ENCODE measurements at places on chromosomes 11 and 22. TPM values are rescaled to one million over a fixed set of nuclear protein-coding genes. Genes with fewer than 3 reads are reported as not detected.

The PATE3 gene
- not detected for total RNA-seq

The RTN4RL2 gene
- 7.0 TPM for total RNA-seq

The CSRP3 gene
- total RNA-seq: not detected

DNA sequence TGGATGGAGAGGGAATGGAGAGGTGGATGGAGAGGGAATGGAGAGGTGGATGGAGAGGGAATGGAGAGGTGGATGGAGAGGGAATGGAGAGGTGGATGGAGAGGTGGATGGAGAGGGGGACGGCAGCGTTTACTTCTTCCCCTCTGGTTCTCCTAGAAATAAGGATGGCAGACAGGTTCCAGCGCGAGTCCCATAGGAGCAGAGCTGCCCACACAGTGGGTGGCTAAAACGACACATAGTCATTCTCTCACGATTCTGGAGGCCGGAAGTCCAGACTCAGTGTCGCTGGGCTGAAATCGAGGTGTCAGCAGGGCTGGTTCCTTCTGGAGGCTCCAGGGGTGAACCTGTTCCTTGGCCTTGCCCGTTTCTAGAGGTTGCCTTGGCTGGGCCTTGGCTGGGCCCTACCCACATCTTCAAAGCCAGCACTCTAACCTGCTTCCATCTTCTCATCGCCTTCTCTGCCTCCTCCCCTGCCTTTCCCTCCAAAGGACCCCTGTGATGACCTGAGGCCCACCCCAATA, 12.7 kb upstream of the CTSD start:
- no peak overlapping the region for H3K27ac ChIP-seq
- no peak for DNase-seq
- no peaks in the 10 kb centered on the region for H3K36me3 ChIP-seq
- H3K4me1 ChIP-seq: peaks cover 8% of the 10 kb centered on the region
- H3K4me3 ChIP-seq: no peak overlapping the region

DNA sequence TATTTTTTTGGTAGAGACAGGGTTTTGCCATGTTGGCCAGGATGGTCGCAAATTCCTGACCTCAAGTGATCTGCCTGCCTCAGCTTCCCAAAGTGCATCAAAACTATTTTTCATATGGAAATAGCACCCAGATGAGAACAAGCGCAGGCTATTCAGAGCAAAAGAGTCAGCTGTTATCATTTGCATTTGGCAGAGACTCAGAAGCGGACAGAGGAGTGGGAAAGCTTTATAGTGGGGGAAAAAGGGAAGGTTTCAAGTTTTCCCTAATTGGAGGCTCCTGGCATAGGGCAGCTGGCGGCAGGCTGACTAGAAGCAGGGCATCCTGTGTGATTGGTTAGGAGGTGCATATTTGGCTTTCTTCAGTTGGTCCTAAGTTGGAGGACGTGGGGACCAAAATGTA, 20.2 kb downstream of the ATG13 start:
- no peaks in the 10 kb centered on the region for H3K4me1 ChIP-seq
- no peaks in the 10 kb centered on the region for H3K27me3 ChIP-seq
- no peak for DNase-seq
- H3K4me3 ChIP-seq: no peak overlapping the region
- H3K36me3 ChIP-seq: peaks cover 15% of the 10 kb centered on the region

- H3K27me3 ChIP-seq: no peaks in the 10 kb centered on the region
- no peak for DNase-seq
- no peaks in the 10 kb centered on the region for H3K36me3 ChIP-seq
- H3K4me3 ChIP-seq: no peak overlapping the region
- H3K4me1 ChIP-seq: peaks cover 3% of the 10 kb centered on the region
- no peak overlapping the region for H3K27ac ChIP-seq
Observed at GRCh38 chr11:134429106-134429505, 17.1 kb upstream of the B3GAT1 start.

- H3K27ac ChIP-seq: no peak overlapping the region
- H3K27me3 ChIP-seq: no peaks in the 10 kb centered on the region
- H3K36me3 ChIP-seq: no peaks in the 10 kb centered on the region
- DNase-seq: no peak
- H3K4me3 ChIP-seq: no peak overlapping the region
Observed at GRCh38 chr11:119691701-119692539, 37.1 kb downstream of the NECTIN1 start.

- no peak overlapping the region for H3K27ac ChIP-seq
- H3K36me3 ChIP-seq: no peaks in the 10 kb centered on the region
- H3K4me3 ChIP-seq: no peak overlapping the region
- no peak for DNase-seq
- H3K4me1 ChIP-seq: no peaks in the 10 kb centered on the region
- H3K27me3 ChIP-seq: no peaks in the 10 kb centered on the region
Observed at GRCh38 chr11:100329352-100329751, 357.7 kb upstream of the ARHGAP42 start.

GRCh38 chr11:134636071-134636470, 224.0 kb upstream of the B3GAT1 start:
- no peaks in the 10 kb centered on the region for H3K36me3 ChIP-seq
- no peak overlapping the region for H3K27ac ChIP-seq
- no peaks in the 10 kb centered on the region for H3K4me1 ChIP-seq

DNA sequence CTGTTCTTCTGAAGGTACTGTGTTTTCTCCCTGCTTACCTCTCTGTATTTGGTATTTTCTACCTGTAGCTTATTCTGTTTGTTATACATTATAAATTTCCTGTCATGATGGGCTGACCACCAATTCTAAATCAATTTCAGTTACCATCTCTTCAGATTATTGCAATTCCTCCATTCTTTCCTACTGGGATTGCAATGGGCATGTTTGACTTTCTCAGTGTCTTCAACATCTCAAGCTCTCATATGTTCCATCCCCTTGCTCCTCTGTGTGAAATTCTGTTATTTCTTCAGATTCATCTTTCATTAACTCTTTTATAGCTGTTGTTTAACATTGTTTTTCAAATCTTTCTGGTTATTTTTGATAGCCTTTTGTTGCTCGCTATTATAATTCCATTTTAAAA, 15.5 kb upstream of the C22orf39 start:
- no peak overlapping the region for H3K27ac ChIP-seq
- H3K4me3 ChIP-seq: no peak overlapping the region
- DNase-seq: no peak
- H3K36me3 ChIP-seq: peaks cover 74% of the 10 kb centered on the region

GRCh38 chr11:108973402-108974162, 308.7 kb downstream of the DDX10 start:
- H3K27ac ChIP-seq: no peak overlapping the region
- no peaks in the 10 kb centered on the region for H3K4me1 ChIP-seq
- H3K4me3 ChIP-seq: no peak overlapping the region

Measured in H9 (cell line).